ENCODE measurements at places on chromosomes 6 and 20. TPM values are rescaled to one million over a fixed set of nuclear protein-coding genes. Genes with fewer than 3 reads are reported as not detected.

DNA sequence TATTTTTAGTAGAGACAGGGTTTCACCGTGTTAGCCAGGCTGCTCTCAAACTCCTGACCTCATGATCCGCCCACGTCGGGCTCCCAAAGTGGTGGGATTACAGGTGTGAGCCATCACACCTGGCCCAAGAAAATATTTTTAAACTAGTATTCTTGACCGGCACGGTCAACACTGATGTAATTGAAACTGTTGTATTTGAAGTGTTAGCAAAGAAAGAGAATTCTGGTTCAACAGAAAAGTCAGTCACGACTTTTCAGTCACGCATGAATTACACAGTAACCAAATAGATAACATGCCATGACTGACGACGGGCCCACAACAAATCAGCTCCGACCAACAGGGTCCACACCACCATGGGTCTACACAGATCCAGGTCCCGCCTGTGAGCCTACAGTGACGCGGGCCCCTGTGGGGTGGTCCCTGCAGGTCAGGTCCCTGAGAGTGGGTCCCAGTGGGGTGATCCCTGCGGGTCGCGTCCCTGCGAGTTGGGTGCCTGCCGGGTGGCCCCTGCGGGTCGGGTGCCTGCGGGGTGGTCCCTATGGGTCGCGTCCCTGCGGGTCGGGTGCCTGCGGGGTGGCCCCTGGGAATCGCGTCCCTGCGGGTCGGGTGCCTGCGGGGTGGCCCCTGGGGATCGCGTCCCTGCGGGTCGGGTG, 1.0 kb downstream of the GMEB2 start:
- no peak for DNase-seq

- DNase-seq = peak; percentile 47
Measured at GRCh38 chr6:148177589-148178233, 164.9 kb upstream of the SASH1 start.

GRCh38 chr20:9319687-9320384, 194.6 kb upstream of the LAMP5 start:
- DNase-seq = no peak

C6orf141 gene
- total RNA-seq = 6.5 TPM

DNA sequence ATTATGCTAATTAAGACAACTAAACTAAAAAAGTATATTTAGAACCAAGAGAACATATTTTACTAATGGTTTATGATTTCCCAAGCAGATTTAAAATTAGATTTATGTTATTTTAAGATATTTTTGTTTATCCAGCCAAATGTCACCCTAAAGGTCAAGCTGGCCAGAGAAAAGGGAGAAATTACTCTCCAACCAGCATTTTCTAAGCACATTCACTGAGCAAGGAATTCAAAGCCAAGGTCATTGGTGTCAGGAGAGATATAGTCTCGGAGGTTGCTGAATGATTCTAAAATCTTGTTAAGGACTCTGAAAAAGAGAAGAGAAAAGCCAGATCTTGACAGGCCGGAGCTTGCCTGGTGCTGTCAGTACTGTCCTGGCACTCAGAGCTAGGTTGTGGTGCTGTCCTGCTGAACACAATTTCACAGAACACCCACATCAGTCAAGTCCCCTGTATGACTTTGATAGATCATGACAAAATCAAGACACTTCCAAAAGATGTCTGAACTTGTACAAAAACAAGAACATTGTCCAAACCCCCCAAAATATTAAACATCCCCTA, 222.3 kb upstream of the SMLR1 start:
- DNase-seq = no peak

- DNase-seq = peak; percentile 14
Measured at GRCh38 chr6:30061858-30062458, 893 bp downstream of the POLR1H start.

DNA sequence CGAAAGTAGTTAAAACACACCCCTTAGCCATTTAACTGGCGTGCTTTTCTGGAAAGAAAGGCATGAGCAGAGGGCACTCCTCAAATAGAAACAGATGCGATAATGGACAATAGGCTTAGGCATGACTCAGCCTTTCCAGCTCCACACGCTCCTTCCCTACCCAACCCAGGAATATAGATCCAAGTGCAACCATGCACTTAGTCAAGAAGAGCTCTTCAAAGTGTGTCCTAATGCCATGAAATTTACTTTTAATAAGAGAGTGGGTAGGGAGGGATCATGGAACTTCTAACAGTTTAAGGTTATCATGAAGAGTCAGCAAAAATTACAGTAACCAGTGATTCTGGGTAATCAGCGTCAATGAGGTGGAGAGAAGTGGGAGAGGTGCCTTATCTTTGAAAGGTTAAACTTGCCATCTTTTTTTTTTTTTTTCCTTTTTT, 2.4 kb upstream of the EFHC1 start:
- peak; percentile 74 for DNase-seq

- no peak for DNase-seq
Measured at GRCh38 chr6:44228836-44229235, 5.4 kb downstream of the SLC29A1 start.

GRCh38 chr20:48820649-48820973, 7.2 kb downstream of the PREX1 start:
- no peak for DNase-seq

PLCB1 gene
- total RNA-seq = 7.2 TPM

- DNase-seq = peak; percentile 27
Measured at GRCh38 chr6:96898241-96898851, 655 bp upstream of the NDUFAF4 start.

LIN28B gene
- 2.3 TPM for total RNA-seq

- DNase-seq = peak; percentile 11
Measured at GRCh38 chr6:165729307-165729936, 66.4 kb upstream of the PDE10A start.

C20orf141 gene
- total RNA-seq = 0.50 TPM

DNA sequence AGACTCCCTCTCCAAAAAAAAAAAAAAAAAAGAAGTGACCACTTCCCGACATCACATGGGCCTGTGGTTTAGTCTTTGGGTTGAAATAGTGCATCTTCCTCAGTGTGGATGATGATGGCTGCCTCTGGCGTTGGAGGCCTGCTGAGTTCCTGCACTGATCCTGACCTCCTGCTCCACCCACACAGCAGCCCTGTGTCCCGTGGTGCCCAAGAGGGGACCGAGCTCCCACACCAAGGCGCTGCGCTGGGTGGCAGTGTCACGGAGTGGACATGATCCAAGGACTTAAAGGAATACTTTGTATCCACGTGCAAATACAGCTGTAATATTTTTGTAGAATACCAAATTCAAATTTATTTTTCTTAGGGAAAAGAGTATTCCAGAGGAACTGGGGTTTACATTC, 109.2 kb upstream of the PHACTR3 start:
- DNase-seq = no peak

DNA sequence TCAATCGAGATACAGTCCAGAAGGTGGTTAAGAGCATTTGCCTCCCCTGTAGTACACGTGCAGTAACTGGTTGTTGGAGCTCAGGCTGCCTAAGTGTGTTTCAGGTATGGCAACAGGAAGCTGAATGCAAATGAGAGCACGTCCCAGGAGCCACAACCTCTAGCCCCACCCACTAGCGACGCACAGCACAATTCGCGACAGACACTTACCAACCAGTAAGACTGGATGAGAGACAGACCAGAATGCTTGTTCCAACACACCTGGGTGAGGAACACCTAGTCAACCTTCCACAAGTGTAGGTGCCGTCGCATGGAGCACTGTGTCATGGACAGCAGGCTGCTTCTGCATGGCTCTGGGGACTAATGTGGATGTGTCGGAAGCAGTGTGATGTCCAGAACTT, 7.2 kb upstream of the SERPINB1 start:
- no peak for DNase-seq

DNA sequence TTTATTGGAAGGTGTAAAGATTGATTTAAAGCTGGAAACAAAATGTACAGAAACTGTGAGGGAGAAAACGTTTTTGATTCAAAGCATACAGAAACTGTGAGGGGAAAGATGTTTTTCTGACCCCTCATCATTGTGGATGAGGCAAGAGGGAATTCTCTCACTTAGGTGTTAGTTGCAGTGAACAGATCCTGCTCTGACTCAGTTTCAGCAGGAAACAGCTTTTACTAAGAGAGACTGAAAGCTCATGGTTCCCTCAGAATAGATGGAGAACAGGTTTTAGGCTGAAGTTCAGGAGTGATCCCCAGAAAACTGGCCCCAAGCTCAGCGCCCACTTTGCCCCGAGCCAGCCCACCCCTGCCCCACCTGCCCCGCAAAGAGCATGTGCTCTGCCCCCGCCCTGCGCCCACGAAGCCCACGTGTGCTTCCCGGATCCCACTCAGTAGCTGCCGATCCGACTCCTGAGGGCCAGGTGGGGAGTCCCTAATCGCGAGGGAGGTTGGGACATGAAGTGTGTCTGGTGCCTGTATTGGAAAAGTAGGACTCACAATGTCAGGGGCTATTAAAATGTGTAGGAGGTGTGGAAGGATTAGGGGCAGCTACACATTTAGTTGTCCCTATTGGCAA, 41.2 kb downstream of the DUSP22 start:
- no peak for DNase-seq

GRCh38 chr20:36035745-36036144, 67.4 kb downstream of the CNBD2 start:
- peak; percentile 84 for DNase-seq

DNAAF9 gene
- total RNA-seq = 3.0 TPM

TSBP1 gene
- total RNA-seq = not detected

POLR1C gene
- 56.6 TPM for total RNA-seq

NOX3 gene
- total RNA-seq = not detected

- no peak for DNase-seq
Measured at GRCh38 chr20:48723308-48724264, 104.2 kb downstream of the PREX1 start.

DNA sequence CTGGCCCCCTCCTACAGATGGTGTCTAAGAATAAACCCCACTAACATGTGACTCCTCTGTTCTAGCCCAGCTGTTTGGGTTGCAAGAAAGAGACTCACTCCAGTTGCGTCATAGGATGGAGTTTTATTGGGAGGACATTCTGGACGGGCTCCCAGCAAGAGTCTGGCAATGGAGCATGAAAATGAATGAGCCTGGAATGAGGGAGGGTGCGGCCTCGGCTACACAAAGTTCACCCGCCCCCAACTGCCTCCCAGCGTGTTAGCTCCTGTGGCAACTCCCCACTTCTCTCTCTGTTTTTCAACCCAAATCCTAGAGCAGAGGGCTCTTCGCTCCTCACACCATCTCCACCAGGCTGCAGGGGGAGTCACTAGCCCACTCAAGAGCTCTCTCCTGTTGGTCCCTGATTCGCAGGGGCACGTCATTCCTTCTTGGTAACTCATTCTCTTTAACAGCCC, 5.1 kb upstream of the ADAM33 start:
- DNase-seq = peak; percentile 51

EFCAB8 gene
- total RNA-seq = not detected

GRCh38 chr6:141483598-141484061, 649.1 kb upstream of the GJE1 start:
- DNase-seq = peak; percentile 90

GRCh38 chr6:24905483-24905882, 30.3 kb downstream of the RIPOR2 start:
- no peak for DNase-seq

GRCh38 chr6:97812940-97813339, 529.9 kb upstream of the MMS22L start:
- DNase-seq = no peak

- DNase-seq = no peak
Measured at GRCh38 chr6:54003316-54003715, 107.9 kb upstream of the MLIP start.

DNA sequence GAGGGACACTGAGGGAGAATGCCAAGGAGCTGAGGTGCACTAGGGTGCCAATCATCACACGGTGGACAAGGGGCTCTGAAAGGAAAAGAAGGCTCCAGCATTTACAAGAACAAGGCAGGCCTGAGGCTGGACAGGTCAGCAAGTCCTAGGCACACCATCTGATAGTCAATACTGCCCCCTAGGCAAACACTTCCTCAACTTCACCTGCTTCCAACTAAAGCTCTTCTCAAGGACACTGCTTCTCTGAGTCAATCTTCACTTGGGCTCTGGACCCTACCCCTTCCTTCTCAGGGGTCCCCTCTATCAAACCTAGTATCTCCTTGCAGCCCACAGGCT, 37.7 kb upstream of the SLC4A11 start:
- DNase-seq = peak; percentile 49

DNA sequence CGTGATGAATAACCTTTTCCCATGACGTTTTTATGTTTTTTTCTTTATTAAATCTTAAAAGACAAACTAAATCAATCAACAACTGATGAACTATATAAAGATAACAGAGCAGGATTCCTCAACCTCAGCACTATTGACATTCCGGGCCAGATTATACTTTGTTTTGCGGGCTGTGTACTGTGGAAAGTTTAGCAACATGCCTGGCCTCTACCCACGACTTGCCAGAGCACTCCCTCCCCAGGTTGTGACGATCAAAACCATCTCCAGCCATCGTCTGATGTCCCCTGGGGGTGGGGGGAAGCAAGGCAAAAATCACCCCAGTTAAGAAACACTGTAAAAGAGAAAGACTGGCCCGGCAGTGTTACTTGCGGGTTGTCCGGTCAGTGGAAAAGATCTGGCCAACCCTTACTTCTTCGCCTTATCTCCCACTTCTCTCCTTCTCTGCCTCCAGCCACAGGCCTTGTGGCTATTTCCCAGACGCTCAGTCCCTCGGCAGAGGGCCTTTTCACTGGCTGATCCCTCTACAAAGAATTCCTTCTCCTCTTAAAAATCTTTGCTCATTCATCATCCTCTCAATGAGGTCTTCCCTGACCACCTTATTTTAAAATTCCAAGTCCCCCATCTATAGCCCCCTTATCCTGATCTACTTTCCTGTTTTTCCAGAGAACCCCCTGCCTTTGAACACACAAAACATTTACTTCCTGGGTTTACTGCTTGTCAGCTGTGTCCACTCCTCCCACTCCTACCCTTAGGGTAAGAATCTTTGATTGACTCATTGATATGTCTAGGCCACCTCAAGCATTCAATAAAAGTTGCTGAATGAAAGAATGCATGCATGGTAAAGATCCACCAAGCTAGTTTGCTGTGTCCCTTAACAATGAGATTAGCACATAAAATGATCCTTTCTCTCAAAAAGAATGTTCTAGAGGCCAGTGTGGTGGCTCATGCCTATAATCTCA, 14.7 kb upstream of the RAB22A start:
- DNase-seq = no peak

GRCh38 chr6:15344192-15344519, 98.3 kb downstream of the JARID2 start:
- no peak for DNase-seq

DNA sequence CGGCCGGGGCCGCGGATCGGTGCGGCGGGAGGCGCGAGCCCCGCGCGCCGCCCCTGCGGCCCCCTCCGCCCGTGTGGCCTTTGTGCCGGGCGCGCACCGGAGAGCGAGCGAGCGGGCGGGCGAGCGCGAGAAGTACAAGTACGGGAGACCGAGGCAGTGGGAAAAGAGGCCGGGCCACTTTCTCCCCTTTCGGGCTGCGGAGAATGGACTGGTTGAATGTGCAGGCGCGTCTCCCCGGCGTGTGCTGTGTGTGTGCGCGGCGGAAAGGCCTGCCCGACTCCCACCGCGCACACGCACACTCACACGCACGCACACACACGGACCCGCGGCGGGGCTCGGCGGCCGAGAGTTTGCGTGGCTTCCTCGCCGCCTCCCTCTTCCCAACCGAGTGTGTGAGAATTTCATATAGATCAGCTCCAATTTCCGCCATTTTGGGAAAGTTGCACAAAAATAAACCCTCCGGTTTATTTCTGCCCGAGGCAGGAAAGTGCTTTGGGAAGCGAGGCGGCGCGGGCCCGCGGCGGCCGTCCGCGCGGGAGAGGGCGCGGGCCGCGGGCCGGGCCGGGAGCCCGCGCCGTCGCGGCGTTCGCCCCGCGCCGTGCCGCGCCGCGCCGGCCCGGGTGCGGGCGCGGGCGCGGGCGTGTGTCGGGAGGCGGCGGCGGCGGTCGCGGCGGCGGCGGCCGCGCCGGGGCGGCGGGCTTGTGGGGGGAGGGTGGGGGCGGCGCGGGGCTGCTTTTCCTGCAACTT, 1.1 kb downstream of the L3MBTL3 start:
- DNase-seq = no peak

Measured in HT1080 (cell line).